Caco-2 (cell line): ENCODE measurements at places on chromosomes 4 and X. TPM values are rescaled to one million over a fixed set of nuclear protein-coding genes. Genes with fewer than 3 reads are reported as not detected.
A peak's percentile ranks its signal among the peaks of the same experiment; 100 is the strongest.

SMIM20 gene
- 18.5 and 20.1 TPM in 2 replicates for total RNA-seq

MAGEA4 gene
- total RNA-seq: not detected in 2 replicates

TMEM31 gene
- total RNA-seq: not detected in 2 replicates

ERAS gene
- total RNA-seq: not detected in 2 replicates

DNA sequence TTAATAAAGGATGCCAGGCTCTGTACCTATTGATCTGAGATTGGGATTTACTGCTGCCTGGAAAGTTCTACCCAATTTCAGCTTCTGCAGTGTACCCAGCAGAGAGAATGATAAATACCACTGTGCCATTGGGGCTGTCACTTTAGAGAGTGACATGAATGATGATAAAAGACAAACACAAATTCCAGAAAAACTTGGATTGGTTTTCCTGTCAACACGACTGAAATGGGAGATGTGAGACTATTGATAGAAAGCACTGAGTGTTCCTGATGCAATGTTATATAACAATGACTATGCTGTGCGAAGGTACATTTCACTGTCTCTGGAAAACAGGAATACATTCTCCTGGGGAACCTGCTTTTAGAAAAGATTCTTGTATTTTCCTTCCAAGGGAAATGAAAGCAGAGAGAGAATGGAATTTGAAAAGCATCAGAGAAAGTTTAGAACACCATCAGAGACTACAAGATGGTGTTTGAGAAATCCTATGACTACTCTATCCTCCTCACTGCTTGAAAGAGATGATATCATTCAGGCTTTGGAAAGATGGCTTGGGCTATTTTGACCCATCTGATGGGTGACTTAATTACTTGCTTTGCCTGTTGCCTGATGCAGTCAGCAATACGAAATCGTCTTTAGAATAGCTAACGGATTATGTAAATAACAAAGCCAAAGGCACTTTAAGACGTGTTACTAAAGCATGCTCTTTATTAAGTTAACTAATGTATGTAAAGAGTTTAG, 49.7 kb downstream of the MID1IP1 start:
- DNase-seq: no peak

- peak; percentile 67 for DNase-seq
Observed at GRCh38 chrX:69133921-69134542, 31.2 kb downstream of the PJA1 start.
